Aorta (tissue), 5 donors: ENCODE measurements at places on chromosomes 13 and 19. TPM values are rescaled to one million over a fixed set of nuclear protein-coding genes. Genes with fewer than 3 reads are reported as not detected.
A peak's percentile ranks its signal among the peaks of the same experiment; 100 is the strongest.

IQCN gene
- polyA plus RNA-seq: 20.7 TPM

TMEM255B gene
- polyA plus RNA-seq: 4.3 TPM

- no peak for DNase-seq
Observed at GRCh38 chr13:41460930-41461329, 3.6 kb downstream of the RGCC start.

GRCh38 chr13:106464076-106464475 lies 71.4 kb downstream of the EFNB2 start:
- no peak for DNase-seq

GRCh38 chr19:55075371-55075998 lies at the start of gene EPS8L1:
TSS of gene EPS8L1 (plus strand) at chr19:55075869. CDS start at chr19:55076445, 576 bp downstream.
- no peak for DNase-seq

DNA sequence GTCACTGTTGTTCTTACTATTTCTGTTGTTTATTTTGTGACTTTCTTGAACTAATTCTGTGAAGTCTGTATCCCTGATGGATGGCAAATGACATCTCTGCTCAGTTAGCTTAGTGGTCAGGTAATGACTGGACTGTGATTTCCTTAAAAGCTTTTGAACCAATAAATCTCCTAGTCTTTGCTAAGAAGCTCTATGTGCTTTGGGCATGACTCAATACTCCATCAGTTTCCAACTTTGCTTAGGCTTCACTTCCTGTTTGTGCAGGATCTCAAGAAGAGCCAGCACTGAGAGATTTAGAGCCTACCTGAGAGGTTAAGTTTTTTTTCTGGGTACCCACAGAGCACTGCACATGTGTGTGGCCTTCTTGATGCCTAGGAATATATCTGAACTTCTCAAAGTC lies 329.7 kb upstream of the HTR2A start:
- no peak for DNase-seq

DNA sequence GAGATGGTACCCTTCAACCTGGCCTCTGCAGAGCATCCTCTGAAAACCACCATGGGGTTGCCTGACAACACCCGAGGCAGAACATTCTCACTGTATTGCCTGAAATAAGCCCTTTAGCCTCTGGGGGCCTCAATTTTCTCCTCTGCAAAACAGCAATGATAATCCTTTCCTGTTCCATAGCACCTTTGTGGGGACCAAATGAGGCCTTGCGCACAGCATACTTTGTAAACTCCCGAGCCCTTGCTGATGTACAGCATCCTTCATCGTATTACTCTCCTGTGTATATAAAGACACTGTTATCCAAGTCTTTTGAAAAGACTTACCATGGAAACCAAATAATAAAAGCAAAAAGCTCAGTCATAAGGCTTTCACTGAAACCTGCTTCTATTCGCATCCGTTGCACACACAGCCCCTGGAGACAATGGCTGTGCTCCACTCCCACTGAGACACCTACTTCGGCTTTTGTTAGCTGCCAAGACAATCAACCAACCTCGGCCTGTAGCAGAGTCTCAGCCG lies 276.0 kb downstream of the FOXO1 start:
- DNase-seq: no peak

GRCh38 chr13:31922724-31923123 lies 108.8 kb upstream of the FRY start:
- no peak for DNase-seq

CEACAM3 gene
- not detected for polyA plus RNA-seq

GRCh38 chr13:47798906-47799305 lies 202.2 kb downstream of the SUCLA2 start:
- no peak for DNase-seq

TUBB4A gene
- not detected for polyA plus RNA-seq

DNA sequence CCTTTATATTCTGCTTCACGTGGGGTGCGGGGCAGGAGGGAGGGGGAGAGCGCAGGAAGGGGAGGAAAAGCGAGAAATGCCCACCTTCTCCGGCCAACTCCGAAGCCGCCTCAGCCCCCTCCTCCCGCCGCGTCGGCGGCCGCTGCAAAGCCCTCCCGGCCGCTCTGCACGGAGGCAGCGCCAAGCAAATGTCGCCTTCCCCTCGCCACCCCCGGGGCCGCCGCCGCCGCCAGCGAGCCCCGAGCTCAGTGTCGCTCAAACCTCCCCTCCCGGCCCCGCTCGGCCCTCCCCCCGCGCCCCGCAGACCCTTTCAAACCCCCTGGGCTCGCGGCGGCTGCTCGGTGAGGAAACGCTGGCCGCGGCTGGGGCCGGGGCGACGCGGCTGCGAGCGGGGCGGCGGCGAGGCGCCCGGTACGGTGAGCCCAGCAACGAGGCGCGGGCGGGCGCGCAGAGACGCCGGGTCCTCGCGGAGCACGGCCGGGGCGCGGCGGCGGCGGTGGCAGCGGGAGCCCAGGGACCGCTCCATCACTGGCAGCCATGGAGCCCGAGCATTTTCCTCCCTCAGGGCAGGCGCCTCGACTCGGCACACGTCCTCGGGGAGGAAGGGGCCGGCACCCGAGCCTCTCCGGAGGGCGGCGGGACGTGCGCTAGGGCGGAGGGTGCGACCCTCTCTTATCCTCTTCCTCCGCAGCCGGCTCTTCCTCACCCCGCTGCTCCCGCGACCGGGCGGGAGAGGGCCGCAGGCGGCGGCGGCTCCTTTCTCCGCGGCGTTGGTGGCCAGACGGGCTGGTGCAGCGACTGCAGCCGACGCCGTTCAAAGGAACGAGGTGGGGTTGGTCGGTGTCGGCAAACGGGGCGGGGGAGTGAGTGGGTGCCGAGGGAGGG lies 463 bp upstream of the TSC22D1 start:
- peak; percentile 83 for DNase-seq

DNA sequence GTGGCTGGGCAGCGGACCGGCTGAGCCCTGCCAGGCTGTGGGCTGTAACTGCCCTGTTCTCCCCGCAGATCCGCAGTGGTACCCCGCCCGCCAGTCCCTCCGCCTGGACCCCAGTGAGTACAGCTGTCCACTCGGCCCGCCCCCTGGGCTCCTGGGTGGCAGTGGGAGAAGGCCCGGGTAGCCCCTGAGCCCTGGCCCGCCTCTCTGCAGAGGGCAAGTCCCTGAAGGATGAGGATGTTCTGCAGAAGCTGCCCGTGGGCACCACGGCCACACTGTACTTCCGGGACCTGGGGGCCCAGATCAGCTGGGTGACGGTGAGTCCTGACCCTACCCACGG lies 8.3 kb downstream of the NDUFB7 start:
- no peak for DNase-seq

DNA sequence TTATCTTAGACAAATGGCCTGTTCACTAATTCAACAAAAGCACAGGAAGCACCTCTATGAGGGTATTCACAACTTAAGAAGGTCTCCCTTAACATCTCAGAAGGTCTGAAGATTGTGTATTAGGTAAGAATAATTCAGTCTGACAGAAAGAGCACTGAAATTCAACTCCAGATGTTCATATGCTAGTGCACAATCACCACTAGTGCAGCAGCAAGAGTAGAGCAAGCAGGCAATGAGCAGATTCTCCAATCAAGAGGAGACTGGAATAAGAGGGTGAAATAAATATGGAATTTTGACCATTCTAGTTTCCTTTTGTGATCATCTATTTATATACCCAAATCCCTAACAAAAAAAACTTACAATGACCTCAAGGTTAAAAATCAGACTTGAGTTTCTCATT lies 52.0 kb downstream of the MPHOSPH8 start:
- no peak for DNase-seq

- DNase-seq: no peak
Observed at GRCh38 chr13:43640476-43640875, 146.3 kb downstream of the ENOX1 start.

DNA sequence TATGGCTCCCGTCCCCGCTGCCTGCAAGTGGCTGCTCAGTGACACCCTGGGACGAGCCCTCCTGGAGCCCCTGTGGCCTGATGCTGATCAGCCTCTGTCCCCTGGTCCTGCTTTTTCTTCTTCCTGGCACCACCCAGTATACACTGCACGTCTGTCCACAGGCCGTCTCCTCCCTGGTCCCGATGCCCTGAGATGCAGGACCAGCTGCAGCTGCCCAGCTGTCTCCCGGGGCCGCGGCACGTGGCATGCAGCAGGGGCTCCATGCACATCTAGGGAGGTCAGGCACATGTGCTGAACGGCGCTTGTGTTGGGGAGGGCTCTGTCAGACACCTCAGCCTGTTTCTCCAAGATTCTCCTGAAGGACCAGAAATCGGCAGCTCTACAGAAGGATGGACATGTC lies 30.2 kb downstream of the ZFR2 start:
- DNase-seq: no peak

CLEC4M gene
- 0.50 TPM for polyA plus RNA-seq

GRCh38 chr13:59793107-59793506 lies 370.6 kb downstream of the DIAPH3 start:
- no peak for DNase-seq

DNA sequence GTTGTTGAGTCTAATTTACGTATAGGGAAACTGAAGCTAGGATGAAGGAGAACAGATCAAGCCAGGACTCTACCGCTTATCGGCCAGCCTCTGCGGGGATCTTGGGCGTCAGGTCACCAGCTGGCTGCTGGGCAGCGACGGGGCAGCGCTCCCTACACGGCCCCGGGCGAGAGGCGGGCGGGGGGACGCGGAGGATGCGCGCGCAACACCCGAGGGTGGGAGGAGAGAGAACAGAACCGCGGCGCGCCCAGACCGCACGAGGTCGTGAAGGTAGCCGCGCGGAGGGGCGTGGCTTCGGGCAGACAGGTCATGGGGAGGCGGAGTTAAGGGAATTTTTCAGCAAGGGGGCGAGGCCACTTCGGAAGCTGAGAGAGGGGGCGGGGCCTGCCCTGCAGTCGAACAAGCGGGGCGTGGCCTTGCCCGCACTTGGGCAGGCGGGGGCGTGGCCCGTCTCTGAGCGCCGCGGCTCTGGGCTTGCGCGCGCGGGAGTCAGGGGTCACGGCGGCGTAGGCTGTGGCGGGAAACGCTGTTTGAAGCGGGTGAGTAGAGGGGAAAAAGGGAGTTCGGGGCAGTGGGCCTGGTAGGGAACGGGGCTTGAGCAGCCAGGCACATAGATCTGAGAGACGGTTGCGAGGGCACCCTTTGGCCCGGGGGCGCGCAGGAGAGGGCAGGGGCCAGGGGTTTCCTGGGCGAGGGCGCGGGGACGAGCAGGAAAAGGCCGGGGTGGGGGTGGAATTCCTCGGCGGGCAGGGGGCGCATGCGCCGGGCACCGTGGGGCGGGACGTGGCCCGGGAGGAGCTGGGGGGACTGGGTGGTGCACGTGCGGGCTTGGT lies at the start of gene POLD1:
POLD1 (plus strand) TSS at position 496 of the 833 bp plus-strand sequence. CDS start 14,505 bp downstream, outside the sequence.
- peak; percentile 98 for DNase-seq

GRCh38 chr13:104320446-104320845 lies 1254.2 kb upstream of the SLC10A2 start:
- DNase-seq: no peak
